Smooth muscle cell of the pulmonary artery (primary cell): ENCODE measurements at places on chromosomes 7 and 10. TPM values are rescaled to one million over a fixed set of nuclear protein-coding genes. Genes with fewer than 3 reads are reported as not detected.

The HELLS gene
- 12.2 and 14.0 TPM in 2 replicates for total RNA-seq

The SFTPA1 gene
- not detected in 2 replicates for total RNA-seq

The ZPBP gene
- total RNA-seq: not detected in 2 replicates

The ITGA8 gene
- 43.7 and 210 TPM in 2 replicates for total RNA-seq

The BAG3 gene
- total RNA-seq: 19.3 and 24.1 TPM in 2 replicates

The ADIRF gene
- 86.1 and 116 TPM in 2 replicates for total RNA-seq

The AKR1C8 gene
- not detected in 2 replicates for total RNA-seq

The STK31 gene
- total RNA-seq: not detected in 2 replicates

The TMEM225B gene
- total RNA-seq: 0.52 and 1.1 TPM in 2 replicates

The PLXDC2 gene
- total RNA-seq: 12.7 and 22.9 TPM in 2 replicates

The FBXO24 gene
- 0.13 and 0.20 TPM in 2 replicates for total RNA-seq

The ACTL6B gene
- not detected in 2 replicates for total RNA-seq

The MYPN gene
- total RNA-seq: 1.6 and 2.3 TPM in 2 replicates

The SNX13 gene
- 36.4 and 43.7 TPM in 2 replicates for total RNA-seq

The ASIC3 gene
- 0.26 TPM in 2 replicates for total RNA-seq

The FAM25A gene
- total RNA-seq: not detected in 2 replicates

The PON3 gene
- total RNA-seq: 0.13 TPM in 1 of 2 replicates, not detected in the other

The VAX1 gene
- not detected in 2 replicates for total RNA-seq

The HPSE2 gene
- total RNA-seq: not detected in 2 replicates

The ZNF92 gene
- total RNA-seq: 2.5 and 3.1 TPM in 2 replicates

The TLL2 gene
- 0.13 and 0.23 TPM in 2 replicates for total RNA-seq

The KLF14 gene
- not detected in 2 replicates for total RNA-seq

The FAM241B gene
- 0.26 and 0.39 TPM in 2 replicates for total RNA-seq

The SLC13A1 gene
- total RNA-seq: not detected in 2 replicates

The LAMB1 gene
- total RNA-seq: 749 and 814 TPM in 2 replicates

The GPR85 gene
- total RNA-seq: 0.39 and 1.3 TPM in 2 replicates

The RFC2 gene
- total RNA-seq: 8.3 and 8.9 TPM in 2 replicates

The NEUROD6 gene
- total RNA-seq: not detected in 2 replicates

The NAT16 gene
- total RNA-seq: not detected in 2 replicates

The LRRC4 gene
- total RNA-seq: 0.03 TPM in 1 of 2 replicates, not detected in the other

The CRTAC1 gene
- 0.07 and 0.50 TPM in 2 replicates for total RNA-seq

The SLC26A3 gene
- total RNA-seq: not detected in 2 replicates

The VSTM4 gene
- total RNA-seq: 2.8 and 8.2 TPM in 2 replicates

The ZNF800 gene
- 11.3 and 11.8 TPM in 2 replicates for total RNA-seq

The UMAD1 gene
- 11.4 and 14.3 TPM in 2 replicates for total RNA-seq

The PKD2L1 gene
- total RNA-seq: not detected in 2 replicates

The C10orf67 gene
- 0.20 TPM in 1 of 2 replicates, not detected in the other for total RNA-seq

The NPFFR1 gene
- total RNA-seq: not detected in 2 replicates

The SAP25 gene
- total RNA-seq: 0.13 TPM in 1 of 2 replicates, not detected in the other

The CFAP69 gene
- total RNA-seq: 10.6 and 13.4 TPM in 2 replicates

The PNLIPRP1 gene
- not detected in 2 replicates for total RNA-seq

The DLG5 gene
- 47.4 and 59.4 TPM in 2 replicates for total RNA-seq

The CYP17A1 gene
- total RNA-seq: not detected in 2 replicates
